Activated CD4-positive, alpha-beta T cell treated with anti-CD3 and anti-CD28 coated beads, Interleukin-2, amount 10 ng/mL, durations not matched to agents 7 days and 5 days (primary cell): ENCODE measurements at places on chromosomes 12 and 14. TPM values are rescaled to one million over a fixed set of nuclear protein-coding genes. Genes with fewer than 3 reads are reported as not detected.

DNA sequence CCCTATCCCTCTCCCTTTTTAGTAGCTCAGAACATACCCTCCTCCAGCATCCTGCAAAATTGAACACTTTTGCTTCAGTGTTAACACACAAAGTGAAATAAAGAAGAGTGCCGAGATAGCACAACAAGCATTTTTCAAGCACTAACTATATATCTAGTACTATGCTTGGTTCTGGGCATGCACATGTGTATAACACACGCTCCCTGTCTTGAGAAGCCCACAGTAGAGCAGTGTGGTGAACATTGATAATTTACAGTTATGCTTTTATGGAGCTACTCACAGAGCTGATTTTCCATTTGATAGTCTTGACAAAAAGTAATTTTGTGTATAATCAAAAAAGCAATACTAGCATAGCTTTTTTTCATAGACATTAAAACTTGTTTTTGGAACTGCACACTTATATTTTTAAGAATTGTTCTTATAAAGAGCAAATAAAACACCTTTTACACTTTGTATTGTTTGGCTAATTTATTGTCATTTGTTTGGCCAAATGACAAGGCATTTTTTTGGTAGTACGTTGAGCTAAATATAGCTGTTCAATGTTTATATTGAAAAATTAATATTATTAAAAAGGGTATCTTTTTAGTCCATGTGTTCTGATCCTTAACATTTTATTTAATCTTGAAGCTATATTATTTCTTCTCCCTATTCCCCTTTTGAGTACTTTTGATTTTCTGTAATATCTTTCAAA, 39.7 kb downstream of the LEMD3 start:
- H3K27ac ChIP-seq = peak overlapping the region; percentile 90
- peak overlapping the region; percentile 65 for H3K4me3 ChIP-seq
- no peak for DNase-seq
- H3K4me1 ChIP-seq = peaks cover 51% of the 10 kb centered on the region
- H3K36me3 ChIP-seq = peaks cover 51% of the 10 kb centered on the region
- no peaks in the 10 kb centered on the region for H3K27me3 ChIP-seq

DNA sequence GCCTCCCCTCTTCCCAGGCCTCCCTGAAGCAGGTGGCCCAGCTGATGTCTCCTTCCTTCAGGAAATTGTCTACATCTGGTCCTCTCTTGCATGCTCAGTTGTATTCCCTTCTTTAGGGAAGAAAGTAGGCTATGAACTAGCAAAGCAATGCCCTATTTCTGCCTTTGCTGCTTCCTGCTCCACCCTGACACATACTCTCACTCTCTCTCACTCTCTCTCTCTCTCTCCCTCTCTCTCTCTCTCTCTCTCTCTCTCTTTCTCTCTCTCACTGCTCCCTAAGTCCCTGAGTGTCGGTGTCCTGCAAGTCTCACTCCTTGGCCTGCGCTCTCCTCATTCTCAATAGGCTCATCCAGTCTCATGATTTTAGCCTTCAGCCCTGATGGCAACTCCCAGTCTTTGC, 19.4 kb upstream of the PARP11 start:
- no peaks in the 10 kb centered on the region for H3K36me3 ChIP-seq
- no peak overlapping the region for H3K4me3 ChIP-seq
- peaks cover 17% of the 10 kb centered on the region for H3K4me1 ChIP-seq
- no peak for DNase-seq

Gene CRIP2
- total RNA-seq = 0.64 TPM

Gene DBX2
- not detected for total RNA-seq

DNA sequence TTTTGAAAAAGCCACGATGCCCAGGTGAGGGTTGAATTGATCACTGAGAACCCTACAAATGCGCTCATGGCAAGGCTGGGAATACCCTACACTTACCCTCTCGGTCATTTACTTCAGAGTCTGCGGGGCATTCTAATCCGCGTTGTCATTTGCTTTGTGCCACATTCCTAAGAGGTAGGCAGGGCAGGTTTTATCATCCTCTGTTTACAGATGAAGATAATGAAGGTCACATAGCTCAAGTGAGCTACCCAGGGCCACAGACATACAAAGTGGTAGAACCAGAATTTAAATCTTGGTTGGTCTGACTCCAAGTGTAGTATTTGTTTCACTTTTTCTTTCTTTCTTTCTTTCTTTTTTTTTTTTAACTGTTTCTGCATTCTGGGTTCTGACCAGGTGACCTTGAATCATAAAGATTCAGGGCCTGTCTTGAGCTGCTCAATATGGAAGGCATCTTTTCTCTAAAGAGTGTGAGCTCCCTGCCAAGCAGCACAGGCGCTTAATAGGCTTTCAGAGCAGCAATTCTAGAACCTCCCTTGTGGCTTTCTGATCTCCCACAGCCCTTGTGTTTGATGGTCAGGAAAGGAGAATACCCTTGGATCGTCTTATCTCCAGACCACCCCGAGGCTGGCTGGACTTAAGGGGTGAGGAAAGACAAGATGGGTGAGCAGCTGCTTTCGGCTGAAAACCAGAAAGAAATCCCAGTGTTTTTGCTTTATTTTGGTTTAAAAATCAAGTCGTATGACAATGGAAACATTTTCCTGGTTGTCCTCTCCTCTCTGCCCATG, 662 bp upstream of the BATF start:
- DNase-seq = peak; percentile 26
- peak overlapping the region; percentile 96 for H3K27ac ChIP-seq
- no peaks in the 10 kb centered on the region for H3K27me3 ChIP-seq

DNA sequence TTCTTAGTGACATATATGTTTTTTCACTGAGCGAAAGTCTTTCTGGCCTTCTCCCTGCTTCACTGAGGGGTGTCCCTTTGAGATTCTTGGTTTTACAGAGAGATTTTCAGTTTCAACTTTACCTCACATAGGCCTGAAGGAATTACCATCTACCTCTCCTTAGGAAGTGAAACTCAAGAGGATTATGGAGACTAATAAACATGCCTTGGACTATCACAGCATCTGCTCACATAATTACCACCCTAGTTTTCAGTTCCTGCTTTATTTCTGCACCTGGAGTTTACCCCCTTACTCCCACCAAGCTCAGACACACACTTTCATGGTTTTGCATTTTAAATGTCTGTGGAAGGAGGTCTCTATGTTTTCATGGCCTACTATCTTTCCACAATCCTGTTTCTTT, 118.3 kb upstream of the SCAF11 start:
- no peak overlapping the region for H3K27ac ChIP-seq
- H3K4me1 ChIP-seq = peaks cover 2% of the 10 kb centered on the region
- no peak for DNase-seq

DNA sequence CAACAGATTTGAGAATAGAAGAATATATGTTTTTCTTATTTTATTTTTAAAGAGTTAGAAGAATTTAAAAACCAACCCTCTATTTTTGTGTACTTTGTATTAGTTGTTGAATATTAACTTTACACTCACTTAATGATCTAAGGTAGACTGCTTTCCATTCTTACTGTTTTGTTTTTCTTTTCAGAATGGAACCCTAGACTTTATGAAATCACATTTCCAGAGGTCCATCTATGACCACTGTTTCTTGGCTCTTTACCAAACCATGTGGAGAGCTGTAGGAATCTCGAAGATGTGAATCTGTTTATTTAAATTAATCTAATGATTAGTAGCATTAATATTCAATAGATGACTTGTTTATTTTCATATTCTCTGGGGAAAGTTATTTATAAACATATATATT, 7.2 kb upstream of the PIK3C2G start:
- H3K4me1 ChIP-seq = no peaks in the 10 kb centered on the region
- H3K36me3 ChIP-seq = no peaks in the 10 kb centered on the region
- no peak for DNase-seq

DNA sequence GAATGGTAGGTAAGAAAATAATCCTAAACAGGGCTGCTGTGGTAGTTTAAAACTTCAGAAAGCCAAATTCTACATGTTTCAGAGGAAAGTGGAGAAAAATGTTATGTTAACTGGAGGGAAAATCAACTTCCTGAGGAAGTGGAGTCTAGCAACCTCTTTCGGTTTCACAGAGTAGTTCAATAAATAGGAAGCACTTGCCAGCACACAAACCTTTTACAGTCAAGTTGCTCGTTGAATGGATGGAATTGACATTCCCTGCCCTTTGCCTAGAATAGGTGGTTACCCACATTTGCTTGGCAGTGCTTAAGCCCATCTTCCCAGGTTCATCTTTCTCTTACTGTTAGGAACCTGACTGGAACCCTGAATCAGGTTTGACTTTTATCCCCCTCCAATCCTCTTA, 15.9 kb downstream of the ANKRD13A start:
- H3K4me3 ChIP-seq = peak overlapping the region; percentile 65
- DNase-seq = peak; percentile 33
- no peaks in the 10 kb centered on the region for H3K27me3 ChIP-seq
- peaks cover 59% of the 10 kb centered on the region for H3K36me3 ChIP-seq
- peak overlapping the region; percentile 86 for H3K27ac ChIP-seq

Gene SRRM4
- total RNA-seq = not detected

- no peak overlapping the region for H3K27ac ChIP-seq
- no peaks in the 10 kb centered on the region for H3K27me3 ChIP-seq
- H3K4me3 ChIP-seq = no peak overlapping the region
These were observed 24.4 kb downstream of the FBRSL1 start for GRCh38 chr12:132514216-132514820.

DNA sequence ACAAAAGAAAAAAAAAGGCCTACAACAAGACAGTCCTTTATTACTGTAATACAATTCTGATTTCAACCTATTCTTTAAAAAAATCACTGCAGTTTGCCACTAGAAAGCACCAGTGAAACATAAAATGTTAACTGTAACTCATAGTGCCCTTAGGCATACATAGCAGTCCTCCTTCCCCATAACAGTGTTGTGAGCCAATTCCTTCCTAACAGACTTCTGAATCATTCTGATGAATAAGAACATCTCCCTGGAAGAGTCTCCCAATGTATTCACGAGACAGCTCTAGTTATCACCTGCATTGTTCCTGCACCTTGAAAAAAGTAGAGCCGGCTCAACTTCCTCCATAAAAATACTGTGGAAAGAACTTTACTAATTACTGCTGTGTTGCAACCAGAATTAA, 213.6 kb upstream of the FSCB start:
- DNase-seq = no peak
- H3K4me1 ChIP-seq = no peaks in the 10 kb centered on the region
- H3K27ac ChIP-seq = no peak overlapping the region
- H3K4me3 ChIP-seq = no peak overlapping the region

Gene NAA25
- 29.9 TPM for total RNA-seq

Gene FAM90A1
- not detected for total RNA-seq

GRCh38 chr14:101178184-101179072, 274.9 kb upstream of the RTL1 start:
- no peak overlapping the region for H3K4me3 ChIP-seq
- no peaks in the 10 kb centered on the region for H3K36me3 ChIP-seq
- H3K27ac ChIP-seq = no peak overlapping the region
- no peaks in the 10 kb centered on the region for H3K4me1 ChIP-seq
- H3K27me3 ChIP-seq = no peaks in the 10 kb centered on the region
